ENCODE measurements at places on chromosomes 7 and 10.

DNA sequence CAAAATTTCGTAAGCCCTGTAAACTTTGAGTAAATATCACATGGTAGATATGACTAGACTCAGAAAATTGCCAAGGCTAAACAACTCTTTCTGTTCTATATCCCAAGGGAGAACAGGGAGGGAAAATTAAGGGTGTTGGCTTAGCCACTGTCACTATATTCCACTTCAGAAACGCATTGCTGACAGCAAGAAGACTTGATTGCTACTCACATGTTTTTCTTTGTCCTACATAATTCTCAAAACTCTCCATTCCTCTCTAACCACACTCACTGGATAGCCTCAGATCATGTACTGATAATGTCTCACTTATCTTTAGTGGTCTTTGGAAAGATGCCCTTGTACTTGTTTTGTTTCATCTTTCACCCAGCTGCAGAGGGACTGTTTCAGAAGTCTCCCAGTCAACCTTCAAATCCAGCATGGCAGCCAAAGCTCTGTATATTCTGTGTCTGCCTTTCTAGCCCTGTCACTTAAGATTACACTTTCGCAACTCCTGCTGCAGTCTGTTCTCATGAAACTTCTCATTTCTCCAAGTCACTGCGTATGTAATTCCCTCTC is 582.4 kb upstream of the FZD8 start:
- DNase-seq = no peak

- DNase-seq = no peak
Observed at GRCh38 chr7:47153576-47153975, 428.3 kb downstream of the TNS3 start.

- no peak for DNase-seq
Observed at GRCh38 chr7:106345421-106346166, 60.8 kb upstream of the NAMPT start.

DNA sequence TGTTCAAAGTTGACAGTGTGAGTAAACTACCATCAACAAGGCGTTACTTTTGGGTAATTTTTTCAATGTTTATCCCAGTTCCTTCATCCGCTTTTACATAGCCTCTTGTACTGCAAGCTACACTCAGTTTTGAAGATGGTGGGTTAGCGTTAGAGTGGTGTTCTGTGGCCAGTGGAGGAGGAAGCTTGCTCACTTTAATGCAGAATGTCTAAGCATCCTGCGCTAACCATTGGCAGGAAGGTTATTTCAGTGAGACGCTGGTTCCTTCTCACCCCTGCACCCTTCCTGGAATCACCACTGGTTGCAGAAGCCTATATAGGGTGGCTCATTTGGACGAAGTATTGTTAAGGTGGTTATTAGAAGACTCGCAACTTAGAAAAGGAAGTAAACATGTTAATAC is 159.1 kb downstream of the CELF2 start:
- peak; percentile 49 for DNase-seq

- DNase-seq = no peak
Observed at GRCh38 chr7:139541600-139542307, 18.3 kb downstream of the CLEC2L start.

- DNase-seq = no peak
Observed at GRCh38 chr10:97243836-97244235, 48.6 kb downstream of the ARHGAP19 start.

- no peak for DNase-seq
Observed at GRCh38 chr10:1115607-1115955, 59.4 kb downstream of the WDR37 start.

DNA sequence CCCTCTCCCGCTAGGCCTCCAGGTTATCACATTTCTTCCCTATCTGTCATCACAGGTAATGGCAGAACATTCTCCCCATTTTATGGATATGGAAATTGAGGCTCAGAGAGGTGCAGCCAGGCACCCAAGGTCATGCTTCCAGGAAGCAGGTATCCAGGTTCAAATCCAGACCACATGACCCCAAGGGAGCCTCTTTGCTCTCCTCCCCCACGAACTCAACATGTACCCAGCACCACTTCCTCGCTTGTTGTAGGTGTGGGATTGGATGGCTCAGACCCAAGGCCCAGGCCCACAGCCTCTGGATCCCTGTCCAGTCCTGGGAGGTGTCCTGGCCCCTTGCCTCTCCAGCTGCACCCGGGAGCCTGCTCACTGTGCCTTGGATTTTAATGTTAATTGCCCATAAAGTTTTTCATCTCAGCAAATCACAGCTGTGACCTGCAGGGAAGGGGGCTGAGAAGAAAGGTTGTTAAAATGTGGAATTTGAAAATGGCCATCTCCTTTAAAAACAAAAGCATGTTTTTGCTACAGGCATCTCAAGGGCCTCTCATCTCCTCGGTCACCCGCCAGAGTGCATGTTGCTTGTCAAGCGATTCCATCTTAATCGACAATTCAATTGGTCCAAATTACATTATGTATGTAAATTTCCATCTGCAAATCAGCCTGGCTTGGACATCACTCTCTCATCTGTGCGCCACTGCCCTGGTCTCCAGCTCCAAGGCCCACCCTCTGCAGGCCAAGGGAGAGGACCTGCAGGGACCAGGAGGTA is 205.4 kb upstream of the ZMIZ1 start:
- no peak for DNase-seq

GRCh38 chr7:11633310-11633709 is 198.7 kb downstream of the THSD7A start:
- DNase-seq = no peak

GRCh38 chr10:32938554-32939061 is 19.4 kb downstream of the ITGB1 start:
- DNase-seq = no peak

DNA sequence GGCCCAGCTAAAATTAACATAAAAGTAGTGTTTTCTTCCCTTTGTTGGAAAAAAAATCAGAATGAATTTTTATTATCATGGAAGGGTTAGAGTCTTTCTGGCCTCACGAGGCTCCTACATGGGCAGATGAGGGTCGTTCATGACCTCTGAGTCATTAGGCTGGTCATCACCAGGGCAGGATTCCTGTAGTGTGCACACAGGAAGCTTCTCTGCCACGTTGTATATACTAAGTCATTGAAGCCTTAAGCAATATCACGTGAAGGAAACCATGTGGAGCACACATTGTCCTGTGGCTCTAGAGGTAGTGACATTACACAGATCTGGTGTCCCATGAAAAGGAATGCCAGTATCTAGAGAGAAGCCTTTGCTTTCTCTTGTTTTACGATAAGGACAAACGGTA is 84.7 kb upstream of the C1QL3 start:
- DNase-seq = no peak

DNA sequence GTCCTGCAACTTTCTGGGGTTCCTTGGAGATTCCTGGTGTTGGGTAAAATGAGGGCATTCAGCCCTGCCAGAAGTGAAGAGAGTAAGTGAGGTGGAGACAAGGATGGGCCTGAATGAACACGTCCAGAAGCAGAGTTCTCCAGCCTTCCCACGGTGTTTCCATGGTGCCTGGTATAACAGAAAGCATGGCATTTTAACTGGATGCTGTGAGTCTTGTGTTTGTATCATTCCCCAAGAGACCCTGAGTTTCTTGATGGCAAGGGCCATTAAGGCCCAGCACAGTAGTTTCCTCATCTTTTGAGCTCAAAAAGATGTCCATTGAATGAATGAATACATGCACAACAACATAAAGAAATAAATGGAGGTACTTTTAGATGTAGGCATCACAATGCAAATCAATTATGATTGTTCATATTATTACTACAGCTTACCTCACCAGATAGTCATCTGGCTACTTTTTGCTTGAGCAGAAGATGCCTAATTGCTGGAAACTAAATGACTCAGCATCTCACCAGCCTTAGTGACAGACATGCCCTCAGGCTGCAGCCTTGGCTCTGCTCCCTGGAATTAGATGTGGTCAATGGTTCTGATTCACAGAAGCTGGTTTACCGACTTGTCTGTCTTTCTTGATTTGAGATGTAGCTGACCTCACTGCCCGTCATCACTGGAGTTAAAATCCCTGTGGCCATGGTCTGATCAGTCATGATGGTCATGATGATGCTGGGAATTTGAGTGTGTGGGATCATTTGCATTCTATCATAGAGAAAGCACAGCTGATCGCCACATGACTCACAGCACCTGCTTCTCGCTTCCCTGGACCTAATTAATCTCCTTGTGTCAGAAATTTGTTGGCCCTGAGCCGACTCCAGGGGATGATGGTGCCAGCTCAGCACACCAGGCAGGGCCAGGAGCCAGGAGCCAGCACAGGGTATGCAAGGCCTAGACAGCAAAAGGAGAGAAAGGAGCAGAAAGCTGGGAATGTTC is 83.9 kb downstream of the CXCL12 start:
- DNase-seq = no peak

- no peak for DNase-seq
Observed at GRCh38 chr10:92997620-92998019, 63.0 kb upstream of the CYP26C1 start.

DNA sequence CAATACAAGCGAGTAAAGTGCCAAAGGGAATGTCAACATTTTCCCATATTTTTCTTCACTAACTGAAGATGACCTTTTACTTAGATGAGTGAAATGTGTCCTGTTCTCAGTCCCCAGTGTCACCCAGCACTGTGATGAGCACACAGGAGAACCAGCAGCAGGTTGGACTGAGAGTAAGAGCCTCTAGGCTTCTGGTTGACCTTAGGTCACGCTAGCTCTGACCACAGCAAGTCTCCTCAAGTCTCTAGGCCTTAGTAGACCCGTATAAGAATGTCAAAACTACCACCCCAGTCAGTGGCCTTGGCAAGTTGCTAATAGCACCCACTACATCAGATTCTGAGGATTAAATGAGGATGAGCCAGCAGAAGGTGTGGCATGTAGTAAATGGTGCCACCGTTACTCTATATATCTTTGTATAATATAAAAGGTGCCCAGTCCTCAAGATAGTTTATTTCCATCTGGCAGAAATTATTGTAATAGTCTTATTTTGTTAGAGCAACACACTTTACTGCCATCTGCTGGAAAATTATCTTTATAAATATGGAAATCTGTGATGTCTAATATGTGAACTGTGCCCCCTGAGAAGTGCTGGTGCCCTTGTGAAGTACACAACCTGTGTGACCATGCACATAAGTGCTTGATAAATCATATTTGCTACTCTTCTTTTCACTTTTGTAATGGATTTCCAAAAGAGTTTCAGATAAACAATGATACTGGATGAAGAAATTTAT is 75.7 kb downstream of the SPAG6 start:
- DNase-seq = peak; percentile 41

DNA sequence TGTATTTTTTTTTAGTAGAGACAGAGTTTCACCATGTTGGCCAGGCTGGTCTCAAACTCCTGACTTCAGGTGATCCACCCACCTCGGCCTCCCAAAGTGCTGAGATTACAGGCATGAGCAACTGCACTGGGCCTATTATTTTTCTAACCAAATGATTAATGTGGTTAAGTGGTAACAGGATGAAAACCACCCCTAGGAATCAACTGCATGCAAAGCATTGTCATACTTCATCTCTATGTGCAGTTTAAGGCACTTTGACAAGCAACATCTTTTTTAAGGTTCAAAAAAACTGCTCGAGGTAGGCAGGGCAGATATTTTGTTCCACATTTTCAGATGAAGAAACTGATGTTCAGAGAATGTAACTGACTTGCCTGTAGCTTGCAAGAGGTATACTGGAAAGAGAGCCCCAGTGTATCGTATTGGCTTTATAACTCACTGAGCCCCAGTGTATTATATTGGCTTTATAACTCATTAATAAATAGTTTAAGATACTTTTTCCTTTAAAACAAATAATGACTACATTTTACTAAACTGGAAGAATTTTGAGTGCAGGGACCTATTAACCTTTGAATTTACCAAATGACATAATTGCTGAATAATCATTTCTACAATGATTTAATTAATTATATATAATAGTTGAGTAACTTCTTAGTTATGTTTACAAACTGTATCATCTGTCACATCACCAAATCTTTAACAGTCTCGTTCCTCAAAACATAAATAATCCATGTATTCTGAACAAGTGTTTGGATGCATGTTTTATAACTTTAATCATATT is 38.1 kb downstream of the RTKN2 start:
- peak; percentile 20 for DNase-seq

- DNase-seq = no peak
Observed at GRCh38 chr7:108463613-108464012, 7.4 kb upstream of the NRCAM start.

DNA sequence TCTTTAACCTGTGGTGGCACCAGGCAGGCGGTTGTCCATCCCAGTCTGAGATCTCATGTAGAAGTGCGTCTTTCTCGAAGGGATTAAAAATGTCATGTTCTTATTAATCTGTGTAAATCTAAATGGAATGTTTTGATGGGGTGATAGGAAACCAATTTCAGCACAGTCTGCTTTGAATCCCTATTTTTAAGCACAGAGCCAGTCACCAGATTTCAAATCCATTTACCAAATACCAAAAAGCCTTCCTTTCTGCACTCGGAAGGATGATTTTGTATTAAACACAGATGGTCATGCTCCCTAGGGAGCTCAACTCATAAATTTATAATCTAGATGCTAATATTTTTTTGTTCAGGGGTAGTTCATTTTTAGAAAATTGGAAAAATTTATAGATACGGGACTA is 160.6 kb upstream of the AOAH start:
- no peak for DNase-seq

DNA sequence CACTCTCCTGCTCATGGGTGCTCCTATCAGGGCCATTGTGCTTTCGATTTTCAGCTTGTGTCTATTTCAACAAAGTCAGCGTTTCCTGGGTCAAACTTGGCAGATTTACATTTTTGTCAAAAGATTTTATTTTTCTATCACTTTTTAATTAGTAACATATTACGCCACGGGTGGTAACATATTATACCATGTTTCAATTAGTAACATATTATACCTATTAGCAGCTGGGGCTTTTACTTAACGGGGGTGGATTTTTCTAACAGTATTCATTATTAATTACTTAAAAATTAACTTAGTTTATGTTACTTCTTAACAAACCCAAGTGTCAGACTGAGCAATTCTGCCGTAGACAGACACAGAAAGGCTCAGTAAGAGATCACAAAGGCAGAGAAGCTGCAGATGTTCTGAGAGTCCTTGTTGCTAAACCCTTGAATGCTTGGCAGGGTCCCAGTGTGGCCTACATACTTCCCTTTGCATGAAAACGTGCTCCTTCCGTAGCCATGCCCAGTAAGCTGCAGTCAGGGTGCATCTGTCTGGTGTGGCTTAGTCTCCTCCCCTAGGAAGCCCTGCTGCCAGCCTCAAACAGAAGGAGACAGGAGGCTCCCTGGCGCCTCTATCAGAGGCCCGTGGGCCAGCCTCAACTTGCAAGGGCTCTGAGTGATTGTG is 263.1 kb upstream of the CXCL12 start:
- DNase-seq = no peak

GRCh38 chr10:29345144-29345909 is 56.5 kb downstream of the LYZL1 start:
- no peak for DNase-seq

GRCh38 chr10:4131407-4132215 is 346.6 kb upstream of the KLF6 start:
- DNase-seq = peak; percentile 81

- no peak for DNase-seq
Observed at GRCh38 chr7:24783698-24784097, 26.4 kb upstream of the GSDME start.

DNA sequence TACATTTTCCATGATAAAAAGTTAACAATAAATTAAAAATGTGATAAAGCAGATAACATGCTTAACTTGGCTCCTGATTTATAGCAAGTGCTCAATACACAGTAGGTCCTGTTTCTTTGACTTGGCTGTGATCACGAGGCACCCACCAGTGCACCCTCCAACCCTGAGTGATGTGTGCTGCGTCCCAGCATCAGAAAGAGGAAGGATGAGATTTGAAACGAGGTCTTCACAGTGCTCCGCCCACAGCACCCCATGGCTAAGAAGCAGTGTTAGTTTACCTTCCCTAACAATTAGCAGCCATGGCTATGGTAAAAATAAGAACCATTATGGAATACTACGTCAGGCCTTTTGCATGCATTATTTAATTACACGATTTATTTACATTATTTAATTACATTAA is 292.0 kb upstream of the ZMIZ1 start:
- DNase-seq = no peak

- no peak for DNase-seq
Observed at GRCh38 chr7:45193828-45194227, 36.2 kb downstream of the RAMP3 start.
